GM04504 (cell line): ENCODE measurements at places on chromosomes 5 and 9.

DNA sequence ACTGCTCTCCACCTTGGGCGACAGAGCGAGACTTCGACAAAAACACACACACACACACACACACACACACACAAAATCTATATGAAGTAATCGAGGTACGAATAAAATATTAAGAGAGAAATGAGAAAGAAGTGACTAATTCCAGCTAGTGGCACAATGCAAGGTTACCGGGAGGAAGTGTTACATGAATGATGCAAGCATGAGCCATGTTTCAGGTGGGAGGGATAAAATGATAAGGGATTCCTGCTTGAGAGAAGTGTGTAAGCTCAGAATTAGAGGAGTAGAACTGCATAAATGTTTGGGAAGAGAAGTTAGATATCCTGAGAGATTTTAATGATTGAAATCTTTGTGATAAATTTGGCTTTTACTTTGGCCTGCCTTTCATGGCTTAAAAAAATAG is 18.8 kb downstream of the HAPLN1 start:
- DNase-seq = no peak

- no peak for DNase-seq
Measured at GRCh38 chr9:33765411-33765810, 29.9 kb upstream of the PRSS3 start.

DNA sequence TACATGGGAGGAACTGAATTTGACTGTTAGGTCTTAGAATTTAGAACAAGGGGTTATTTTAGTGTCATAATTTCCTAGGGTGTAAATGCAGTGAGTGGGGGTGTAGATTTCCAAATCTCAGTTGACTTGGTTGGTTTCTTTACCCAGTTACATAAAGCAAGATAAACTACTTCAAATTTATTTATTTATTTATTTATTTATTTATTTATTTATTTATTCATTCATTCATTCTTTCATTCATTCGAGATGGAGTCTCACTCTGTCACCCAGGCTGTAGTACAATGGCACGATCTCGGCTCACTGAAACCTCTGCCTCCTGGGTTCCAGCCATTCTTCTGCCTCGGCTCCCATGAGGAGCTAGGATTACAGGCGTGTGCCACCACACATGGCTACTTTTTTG is 200.4 kb downstream of the SLF1 start:
- no peak for DNase-seq

GRCh38 chr5:14153071-14153864 is 10.1 kb downstream of the TRIO start:
- DNase-seq = no peak

- DNase-seq = no peak
Measured at GRCh38 chr9:122112238-122112637, 19.1 kb upstream of the TTLL11 start.

DNA sequence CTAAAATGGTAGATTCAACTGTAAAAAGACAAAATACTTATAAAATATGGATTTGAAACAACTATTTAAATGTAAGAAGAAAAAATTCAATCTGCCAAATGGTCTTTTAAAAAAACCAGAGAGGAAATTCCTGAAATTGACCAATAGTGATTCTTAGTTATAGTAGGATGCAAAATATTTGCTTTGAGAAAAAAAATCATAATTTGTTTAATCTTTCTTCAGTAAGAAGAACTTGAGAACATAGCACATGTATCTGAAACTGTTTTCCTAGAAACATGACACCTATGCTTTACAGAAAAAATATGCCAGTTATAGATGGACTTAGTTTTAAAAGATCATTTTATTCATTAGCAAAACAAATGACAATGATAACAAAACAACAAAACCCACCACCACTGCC is 186.9 kb upstream of the CD180 start:
- DNase-seq = no peak

- no peak for DNase-seq
Measured at GRCh38 chr5:42962124-42962523, 78.0 kb downstream of the ANXA2R start.

GRCh38 chr5:177531209-177531940 is 14.6 kb upstream of the DDX41 start:
- DNase-seq = no peak

DNA sequence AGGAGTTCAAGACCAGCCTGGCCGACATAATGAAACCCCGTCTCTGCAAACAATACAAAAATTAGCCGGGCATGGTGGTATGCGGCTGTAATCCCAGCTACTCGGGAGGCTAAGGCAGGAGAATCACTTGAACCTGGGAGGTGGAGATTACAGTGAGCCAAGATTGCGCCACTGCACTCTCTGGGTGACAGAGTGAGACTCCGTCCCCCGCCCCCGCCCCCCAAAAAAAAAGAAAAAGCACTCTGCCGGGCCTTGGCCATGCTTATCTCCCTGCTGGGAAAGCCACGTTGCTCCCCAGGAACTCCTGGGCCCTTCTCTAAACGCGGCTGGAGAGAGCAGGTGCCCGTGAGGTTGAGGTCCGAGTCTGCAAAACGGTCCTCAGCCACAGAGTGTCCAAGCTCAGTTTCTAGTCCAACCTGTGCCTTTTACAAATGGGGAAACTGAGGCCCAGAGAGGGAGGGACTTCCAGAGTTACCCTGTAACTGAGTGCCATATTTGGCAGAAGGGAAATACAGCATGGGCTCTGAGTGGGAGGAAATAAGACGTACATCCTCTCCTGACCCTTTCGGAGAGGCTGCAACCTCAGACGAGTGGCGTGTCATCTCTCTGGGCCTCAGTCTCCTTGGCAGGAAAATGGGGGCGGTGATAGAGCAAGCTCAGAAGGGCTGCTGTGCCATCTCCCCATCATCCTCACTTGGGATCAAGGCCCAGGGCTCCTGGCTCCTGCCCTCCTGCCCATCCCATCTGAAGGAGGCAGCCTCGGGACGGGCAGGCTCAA is 6.6 kb upstream of the PHYHD1 start:
- DNase-seq = no peak

GRCh38 chr9:127777368-127777980 is 992 bp downstream of the SH2D3C start:
- no peak for DNase-seq

DNA sequence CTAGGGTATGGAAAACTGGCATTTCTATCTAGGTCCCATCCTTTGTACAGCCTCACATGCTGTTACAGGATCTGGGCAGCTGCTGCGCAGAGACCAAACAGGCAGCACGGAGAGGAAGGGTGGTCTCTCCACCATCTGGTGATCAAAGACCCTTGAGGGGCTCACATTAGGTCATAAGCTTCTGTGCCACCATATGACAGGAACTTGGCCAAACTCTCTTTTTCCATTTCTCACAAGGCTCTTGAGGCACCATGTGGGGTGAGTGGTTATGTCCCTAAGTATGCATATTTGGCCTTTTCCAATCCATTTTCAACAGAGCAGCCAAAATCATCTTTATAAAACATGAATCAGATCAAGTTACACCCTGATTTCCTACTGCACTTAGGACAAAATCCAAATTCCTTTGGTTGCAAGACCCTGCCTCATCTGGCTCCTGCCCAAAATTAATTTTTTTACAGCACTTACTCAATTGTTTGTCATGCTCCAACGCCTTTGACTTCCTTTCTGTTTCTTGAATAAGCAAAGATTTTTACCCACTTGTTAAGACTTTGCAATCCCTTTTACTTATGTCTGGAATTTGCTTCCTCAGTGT is 730.0 kb downstream of the MAT2B start:
- no peak for DNase-seq

DNA sequence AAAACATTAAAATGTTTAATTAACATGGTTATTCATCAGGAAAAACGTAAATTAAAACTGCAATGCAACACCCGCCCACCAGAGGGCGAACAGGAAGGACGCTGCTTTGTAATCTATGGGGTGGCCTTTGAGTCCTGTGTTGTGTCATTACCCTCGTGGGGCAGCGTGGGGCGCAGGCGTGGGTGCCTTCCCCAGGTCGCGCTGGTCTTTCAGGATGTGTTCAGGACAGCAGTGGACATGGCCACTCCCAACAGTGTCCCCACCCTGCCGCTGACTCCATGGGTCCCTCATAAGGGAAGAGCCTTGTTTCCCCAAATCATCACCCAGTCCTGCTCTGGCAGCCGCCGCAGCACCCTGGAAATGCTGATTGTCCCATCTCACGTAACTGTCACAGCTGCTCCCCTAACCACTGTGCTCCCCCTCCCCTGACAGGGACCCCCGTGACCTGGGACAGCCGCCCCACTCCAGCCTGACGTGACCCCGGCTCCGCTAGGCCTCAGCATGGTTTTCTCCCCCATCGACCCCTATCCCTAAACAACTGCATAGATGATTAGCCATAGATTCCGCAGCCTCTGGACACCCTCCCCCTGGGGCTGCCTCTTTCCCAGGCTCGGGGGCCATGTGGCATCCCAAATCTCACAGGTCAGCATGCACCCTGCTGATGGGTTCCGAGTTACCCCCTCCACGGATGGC is 36.4 kb downstream of the GLT6D1 start:
- DNase-seq = no peak

- peak; percentile 39 for DNase-seq
Measured at GRCh38 chr5:92836855-92837755, 743.9 kb downstream of the NR2F1-AS1 start.

GRCh38 chr5:43193181-43193893 is 1.3 kb downstream of the NIM1K start:
- DNase-seq = peak; percentile 84

GRCh38 chr5:34667705-34668104 is 11.6 kb downstream of the RAI14 start:
- DNase-seq = no peak

DNA sequence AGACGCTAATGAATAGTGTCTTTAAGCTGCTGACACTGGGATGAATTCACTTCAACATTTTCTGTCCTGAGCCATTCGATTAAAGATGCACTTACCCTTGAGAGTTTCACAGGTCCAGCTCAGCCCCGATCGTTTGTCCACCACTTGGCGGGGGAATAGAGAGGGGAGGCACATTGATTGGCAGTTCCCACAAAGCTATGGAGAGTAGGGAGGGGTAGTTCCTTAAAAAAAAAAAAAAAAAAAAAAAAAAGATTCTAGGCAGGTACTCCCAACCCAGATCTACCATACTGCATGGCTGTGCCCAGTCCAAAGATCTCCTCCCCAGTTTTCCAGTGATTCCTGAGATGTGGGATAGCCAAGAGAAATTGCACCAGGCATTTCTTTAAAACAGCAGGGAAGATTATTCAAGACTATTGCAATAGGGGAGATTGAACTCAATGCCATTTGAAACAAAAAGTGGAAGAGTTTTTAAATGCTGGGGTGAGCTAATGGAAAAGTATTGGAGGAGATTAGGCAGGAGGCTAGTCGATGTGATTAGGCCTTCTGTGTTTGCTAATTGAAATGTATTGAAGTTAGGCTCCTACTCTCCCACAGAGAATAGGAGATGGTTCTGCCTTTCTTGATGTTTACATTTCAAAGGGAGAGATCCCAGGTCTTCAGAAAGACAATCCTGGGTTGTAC is 2217.4 kb upstream of the WWC1 start:
- no peak for DNase-seq

DNA sequence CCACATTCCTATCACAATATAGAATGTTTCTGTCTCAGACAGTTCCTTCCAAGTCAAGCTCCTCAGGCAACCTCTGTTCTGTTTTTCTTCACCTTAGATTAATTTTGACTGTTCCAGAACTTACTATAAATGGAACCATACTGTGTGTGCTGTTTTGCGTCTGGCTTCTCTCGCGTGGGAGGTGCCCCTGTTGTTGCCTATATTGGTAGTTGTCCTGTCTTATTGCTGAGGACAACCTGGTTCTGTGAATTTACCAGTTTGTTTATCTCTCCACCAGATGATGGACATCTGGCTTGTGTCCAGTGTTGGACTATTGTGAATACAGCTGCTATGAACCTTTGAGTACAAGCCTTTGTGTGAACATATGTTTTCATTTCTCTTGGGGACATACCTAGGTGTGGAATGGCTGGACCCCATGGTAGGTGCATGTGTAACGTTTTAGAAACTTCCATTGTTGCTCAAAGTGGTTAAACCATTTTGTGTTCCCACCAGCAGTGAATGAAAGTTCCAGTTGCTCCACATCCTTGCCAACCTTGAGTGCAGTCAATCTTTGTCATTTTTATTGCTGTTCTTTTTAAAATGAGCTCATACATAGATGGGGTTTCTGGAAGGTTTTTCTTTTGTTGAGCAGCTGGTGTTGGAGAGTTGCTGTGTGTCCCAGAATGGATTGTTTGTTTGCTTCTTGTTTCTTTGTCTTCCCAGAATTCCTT is 18.1 kb downstream of the HMCN2 start:
- no peak for DNase-seq

DNA sequence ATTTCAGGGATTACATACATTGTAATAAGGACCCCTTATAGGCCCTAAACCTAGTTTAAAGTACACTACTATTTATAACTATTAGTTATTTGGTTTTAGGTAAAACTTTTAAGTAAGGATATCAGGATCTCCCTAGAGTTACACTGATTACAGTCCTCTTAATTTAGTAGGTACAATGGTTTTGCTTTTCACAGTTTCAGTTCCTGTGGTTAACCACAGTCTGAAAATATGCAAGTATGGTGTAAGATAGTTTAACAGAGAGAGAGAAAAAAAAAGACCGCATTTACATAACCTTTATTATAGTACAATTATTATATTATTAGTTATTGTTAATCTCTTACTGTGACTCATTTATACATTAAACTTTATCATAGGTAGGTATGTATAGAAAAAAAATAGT is 725.3 kb upstream of the PTPRD start:
- DNase-seq = no peak

- DNase-seq = no peak
Measured at GRCh38 chr9:35649431-35650340, 1.0 kb downstream of the SIT1 start.

DNA sequence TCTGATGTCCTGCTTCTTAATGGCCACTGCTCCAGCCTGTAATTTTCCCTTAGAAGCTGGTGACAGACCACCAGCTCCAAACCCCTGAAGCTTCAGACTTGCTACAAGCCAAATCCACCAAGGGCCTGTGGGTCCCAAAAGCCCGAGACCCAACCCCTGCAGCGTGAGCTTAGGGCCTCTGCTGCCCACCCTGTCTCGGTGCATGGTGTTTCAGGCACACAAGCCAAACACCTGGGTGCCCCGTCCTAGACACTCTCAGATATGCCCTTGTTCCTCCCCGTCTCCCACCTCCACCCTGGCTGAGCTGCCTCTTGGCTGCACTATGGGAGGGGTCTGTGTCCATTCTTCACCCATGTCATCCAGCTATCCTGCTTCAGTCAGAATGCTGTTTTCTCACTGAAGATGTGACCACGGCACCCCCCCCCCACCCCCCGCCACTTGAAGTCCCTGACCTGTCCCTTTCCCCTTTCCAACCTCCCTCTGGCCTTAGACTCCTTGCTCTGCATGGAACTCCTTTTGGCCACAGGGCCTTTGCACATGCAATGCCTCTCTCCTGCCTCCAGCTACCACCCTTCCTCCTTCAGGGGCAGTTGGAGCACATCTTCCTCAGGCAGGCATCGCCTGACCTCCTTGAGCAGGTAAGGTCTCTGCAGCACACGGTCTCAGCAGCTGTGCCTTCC is 55.8 kb downstream of the ZNF354C start:
- no peak for DNase-seq
